AML-193 (cell line): ENCODE measurements at places on chromosomes 4 and X.

DNA sequence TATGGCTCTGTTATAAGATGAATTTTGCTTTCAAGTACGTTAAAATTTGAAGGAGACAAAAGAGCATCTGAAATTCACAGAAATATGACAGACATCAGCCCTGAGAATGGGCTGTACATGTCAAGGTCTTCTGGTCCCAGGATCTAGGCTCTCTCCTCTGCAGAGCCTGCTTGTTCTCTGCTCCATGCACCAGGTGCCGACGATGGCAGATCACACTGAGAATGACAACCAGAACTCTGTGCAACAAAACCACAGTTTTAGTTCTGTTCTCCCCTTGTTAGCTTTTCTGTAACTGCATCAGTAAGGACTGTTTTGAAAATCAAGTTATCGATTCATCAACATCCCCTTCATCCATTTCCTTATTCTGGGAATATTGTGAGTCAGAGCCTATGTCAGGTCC, 30.9 kb upstream of the LGI2 start:
- DNase-seq = no peak

- DNase-seq = no peak
These were observed 714.5 kb downstream of the CCSER1 start for GRCh38 chr4:90841676-90842075.

GRCh38 chr4:140884431-140885058, 128.4 kb upstream of the TBC1D9 start:
- DNase-seq = peak; percentile 61

- DNase-seq = no peak
These were observed 822.6 kb downstream of the GLUD2 start for GRCh38 chrX:121869876-121870477.

GRCh38 chr4:163194593-163194992, 27.9 kb upstream of the NAF1 start:
- DNase-seq = no peak

- no peak for DNase-seq
These were observed 28.4 kb upstream of the NLGN4X start for GRCh38 chrX:6257025-6257424.

GRCh38 chrX:134734466-134734952, 76.2 kb upstream of the PLAC1 start:
- DNase-seq = no peak

- DNase-seq = no peak
These were observed 64.4 kb downstream of the RPS3A start for GRCh38 chr4:151163855-151164254.

- no peak for DNase-seq
These were observed 50.8 kb downstream of the GRIA2 start for GRCh38 chr4:157271166-157271869.

DNA sequence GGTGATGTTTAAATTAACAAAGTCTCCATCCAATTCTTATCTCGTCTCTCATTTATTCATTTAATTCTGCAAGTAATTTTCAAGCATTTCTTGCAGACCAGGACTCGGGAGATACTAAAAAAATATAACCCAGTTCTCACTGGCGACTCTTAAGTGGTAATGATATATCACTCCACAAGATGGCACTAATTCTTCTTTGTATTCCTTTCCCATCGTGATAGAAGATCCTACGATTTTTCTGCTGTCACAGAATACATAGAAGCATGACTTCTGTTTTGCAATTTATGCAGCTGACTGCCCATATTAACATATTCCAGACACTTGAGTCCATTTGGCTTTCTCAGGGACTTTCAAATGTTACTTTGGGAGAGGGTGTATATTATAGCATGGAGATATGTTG, 64.0 kb upstream of the FGF13 start:
- no peak for DNase-seq

- DNase-seq = no peak
These were observed 73.1 kb downstream of the CXXC4 start for GRCh38 chr4:104421566-104421965.

DNA sequence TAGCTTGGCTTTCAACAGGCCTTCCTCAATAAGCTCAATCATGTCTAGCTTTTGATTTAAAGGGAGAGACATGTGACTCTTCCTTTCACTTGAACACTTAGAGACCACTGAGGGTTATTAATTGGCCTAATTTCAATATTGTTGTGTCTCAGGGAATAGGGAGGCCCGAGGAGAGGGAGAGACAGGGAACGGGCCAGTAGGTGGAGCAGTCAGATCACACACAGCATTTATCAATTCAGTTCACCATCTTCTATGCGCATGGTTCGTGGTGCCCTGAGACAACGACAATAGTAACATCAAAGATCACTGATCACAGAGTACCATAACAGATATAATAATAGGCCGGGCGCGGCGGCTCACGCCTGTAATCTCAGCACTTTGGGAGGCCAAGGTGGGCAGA, 17.8 kb downstream of the ZNF81 start:
- DNase-seq = peak; percentile 1

GRCh38 chr4:129403848-129404247, 307.9 kb downstream of the C4orf33 start:
- no peak for DNase-seq

GRCh38 chrX:24306440-24306839, 7.4 kb downstream of the SUPT20HL2 start:
- no peak for DNase-seq

DNA sequence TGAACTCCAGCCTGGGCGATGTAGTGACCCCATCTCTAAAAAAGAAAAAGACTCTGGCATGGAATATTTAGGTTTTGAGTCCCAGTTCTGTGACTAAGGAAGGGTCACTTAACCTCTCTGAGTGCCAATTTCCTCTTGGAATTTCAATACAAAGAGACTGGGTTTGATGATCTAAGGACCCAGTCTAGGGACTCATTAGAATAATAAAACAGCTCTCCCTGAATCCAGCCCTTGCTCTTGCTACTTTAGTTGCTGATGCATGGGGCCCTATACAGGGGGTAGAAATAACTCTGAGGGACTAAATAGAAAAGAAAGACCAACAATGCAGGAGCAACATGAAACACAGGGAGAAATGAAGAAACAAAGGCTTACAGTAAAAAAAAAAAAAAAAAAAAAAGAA, 12.6 kb downstream of the C4orf54 start:
- no peak for DNase-seq

GRCh38 chr4:143399113-143399949, 62.7 kb downstream of the GAB1 start:
- peak; percentile 37 for DNase-seq

DNA sequence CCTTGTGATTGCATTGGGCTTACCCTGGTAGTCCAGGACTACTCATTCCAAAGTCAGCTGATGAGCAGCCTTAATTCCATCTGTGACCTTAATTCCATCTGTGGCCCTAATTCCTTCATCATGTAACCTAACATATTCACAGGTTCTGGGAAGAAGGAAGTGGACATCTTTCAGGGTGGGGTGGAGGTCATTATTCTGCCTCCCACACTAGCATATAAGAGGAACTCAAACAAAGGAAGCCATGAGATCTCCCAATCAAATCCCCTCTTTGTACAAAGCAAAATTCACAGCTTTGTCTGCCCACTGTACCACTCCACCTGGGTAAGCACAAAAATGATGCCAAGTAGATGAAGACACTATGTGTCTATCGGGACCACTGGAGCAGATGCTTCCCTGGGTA, 87.3 kb downstream of the SLC2A9 start:
- DNase-seq = no peak

- DNase-seq = no peak
These were observed 57.2 kb downstream of the FRMPD3 start for GRCh38 chrX:107506596-107507031.

- no peak for DNase-seq
These were observed 21.1 kb upstream of the STIM2 start for GRCh38 chr4:26839534-26839951.

DNA sequence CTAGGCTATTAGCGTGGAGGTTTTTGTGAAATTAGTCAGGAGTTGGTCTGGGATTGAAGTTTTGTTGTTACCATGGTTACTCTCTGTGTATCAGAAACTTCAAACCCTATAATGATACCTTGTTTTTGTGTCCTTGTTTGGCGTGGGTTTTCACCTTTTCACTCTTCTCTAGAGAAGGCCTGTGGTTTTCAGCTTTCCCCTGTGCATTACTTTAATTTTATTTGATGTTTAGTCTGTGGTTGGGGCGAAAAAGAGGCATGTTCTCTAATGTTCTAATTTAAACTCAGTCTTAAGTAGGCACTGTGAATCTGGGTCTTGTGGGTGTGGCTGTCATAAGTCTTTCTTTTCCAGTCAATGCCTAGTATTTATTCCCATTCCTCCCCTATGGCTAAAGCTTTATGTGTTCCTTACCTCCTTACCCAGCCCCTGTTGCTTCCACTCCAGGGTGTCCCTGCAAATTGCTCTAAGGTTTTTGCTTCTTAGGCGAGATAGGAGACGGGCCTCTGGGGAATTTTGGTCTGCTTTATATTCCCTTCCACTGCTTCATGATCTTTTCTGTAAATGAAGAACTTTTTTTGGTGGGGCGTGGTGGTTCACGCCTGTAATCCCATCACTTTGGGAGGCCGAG, 326.3 kb upstream of the ZCCHC13 start:
- no peak for DNase-seq

- DNase-seq = no peak
These were observed 247.8 kb downstream of the TEX13A start for GRCh38 chrX:104972737-104973136.

DNA sequence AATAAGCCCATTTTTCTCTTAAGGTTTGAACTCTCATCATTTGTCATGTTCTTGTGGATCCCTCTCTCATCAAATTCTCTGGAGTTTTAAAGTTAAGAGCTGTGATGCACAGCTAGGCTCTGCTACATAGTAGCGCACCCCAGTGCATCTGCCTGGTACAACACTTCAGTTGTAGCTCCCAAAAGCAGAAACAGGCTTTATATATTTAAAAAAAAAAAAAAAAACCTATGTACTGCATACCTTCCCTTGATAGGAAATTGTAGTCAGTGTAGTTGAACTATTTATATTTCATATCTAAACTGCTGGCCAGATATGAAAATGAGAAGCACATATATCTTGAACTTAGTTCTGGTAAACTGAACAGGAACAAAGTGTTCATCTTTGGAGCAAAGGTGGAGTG, 131.4 kb downstream of the KLHL13 start:
- DNase-seq = no peak

DNA sequence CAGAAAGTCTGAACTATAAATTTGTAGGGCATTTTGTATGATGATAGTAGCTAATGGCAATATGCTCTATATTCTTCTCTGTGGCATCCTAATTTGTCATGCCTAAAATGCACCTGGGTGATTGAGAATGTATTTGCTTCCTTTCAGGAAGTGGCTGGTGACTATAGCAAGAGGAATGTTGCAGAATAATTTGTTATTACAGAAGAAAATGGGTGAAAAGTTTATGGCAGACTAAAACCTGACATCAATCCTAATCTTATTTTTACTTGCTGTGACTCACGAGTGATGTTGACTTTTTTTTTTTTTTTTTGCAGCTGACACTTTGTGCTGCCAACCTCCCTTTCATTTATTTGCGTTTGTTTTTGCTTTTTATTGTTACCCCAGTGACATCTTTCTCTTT, 141.1 kb downstream of the MSL3 start:
- DNase-seq = no peak

DNA sequence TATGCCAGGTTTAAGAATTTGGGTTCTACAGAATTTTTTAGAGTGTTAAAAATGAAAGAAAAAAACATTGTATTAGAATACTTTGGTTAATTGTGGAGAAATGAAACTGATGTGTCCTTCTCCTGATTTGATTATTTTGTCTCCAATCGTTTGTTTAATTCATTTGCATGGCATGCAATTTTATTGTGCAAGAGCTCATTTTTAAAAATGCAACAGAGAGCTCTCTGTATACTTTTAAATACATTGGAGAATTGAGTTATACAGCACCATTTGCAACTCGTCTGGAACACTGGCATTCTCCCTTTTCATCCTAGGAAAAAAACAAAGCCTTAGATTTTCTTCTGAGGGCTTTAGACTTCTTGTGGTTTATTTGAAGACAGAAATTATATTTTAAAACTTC, 689 bp downstream of the EXOC1L start:
- no peak for DNase-seq

DNA sequence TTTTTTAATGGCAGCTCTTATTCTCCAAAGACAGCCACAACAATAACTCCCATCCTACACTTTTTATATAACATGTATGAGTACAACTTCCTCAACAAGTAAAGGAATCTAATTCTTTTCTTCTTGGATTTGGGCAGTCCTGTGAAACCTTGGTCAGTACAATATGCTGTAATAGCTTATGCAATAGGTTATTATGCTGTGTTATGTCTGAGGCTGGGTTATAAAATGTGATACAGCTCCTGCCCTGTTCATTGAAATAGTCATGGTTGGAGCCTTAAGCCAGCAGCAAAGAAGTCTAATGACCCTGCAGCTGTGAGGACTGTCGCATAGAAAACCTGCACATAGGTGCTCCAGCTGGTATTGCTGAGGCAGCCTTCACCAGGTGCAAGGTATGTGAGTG, 215.8 kb upstream of the RASGEF1B start:
- DNase-seq = no peak

DNA sequence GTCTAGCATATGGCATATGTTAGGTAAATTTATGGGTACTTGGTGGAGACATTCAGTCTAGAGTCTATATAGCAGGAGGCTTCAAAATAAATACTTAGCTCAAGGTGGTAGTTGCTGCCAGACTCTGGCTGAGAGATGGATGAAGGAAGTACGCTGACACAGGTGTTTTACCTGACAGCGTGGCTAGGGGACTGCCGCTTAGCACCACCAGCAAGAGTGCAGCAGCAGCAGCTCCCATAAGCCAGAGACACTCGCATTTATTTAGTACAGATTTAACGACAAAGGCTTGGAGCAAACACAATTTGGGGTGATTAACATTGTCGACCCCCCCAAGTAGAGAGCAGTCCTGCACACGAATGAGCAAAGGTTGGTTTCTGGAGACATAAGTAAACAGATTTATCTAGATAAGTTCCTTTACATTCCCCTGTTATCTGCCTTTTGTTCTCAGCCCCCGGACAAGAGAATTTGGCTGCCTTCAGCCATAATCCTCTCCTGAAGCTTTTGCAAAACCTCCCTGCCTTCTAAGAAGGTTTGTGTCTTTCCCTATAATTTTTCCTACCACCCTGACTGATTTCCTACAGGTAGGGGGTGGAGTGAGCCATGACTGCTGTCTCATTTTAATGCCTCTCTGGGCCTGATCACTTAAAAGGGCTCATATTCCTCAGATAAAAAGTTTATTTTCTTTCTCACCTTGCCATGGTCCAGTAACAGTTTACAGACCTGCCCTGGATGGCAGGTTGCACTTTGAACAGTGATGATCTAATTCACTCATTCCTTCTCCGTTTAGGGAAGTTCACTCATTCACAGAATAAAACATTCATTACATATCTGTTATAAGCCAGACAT, 64.6 kb downstream of the RHOH start:
- no peak for DNase-seq
